ENCODE measurements at places on chromosomes 4 and X. TPM values are rescaled to one million over a fixed set of nuclear protein-coding genes. Genes with fewer than 3 reads are reported as not detected.

DNA sequence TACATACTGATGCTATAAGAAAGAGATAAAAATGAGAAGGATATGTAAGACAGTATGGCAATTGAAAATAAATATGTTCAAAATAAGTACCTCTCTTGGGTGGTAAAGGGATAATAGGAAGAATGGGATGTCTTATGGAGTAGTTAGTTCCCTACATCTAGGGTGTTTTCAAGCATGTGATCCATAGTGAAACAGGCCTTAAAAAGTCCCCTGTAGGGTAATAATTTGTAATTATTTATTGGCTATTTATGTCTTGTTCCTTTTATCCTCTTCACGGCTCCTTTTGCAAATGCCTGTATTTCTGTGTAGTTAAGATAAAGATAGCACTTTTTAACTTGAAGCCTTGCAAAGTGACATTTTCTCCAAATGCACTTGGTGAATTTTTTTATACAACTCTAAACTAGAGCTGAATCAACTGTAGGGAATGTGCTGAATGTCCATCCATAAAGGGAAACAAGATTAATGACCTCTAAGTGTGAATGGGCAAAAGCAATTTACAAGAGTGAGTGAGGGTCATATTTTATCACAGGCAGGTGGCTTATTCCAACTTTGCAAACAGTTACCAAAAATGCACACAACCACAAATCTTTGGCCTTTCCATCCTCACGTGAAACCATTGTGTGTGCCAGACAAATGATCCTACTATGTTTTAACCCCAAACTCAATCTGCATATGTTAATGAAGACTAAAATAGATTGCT is 299.0 kb downstream of the KCNIP4 start:
- DNase-seq = no peak
- no peaks in the 10 kb centered on the region for H3K4me1 ChIP-seq
- H3K27me3 ChIP-seq = no peaks in the 10 kb centered on the region
- no peaks in the 10 kb centered on the region for H3K36me3 ChIP-seq
- H3K4me3 ChIP-seq = no peak overlapping the region
- H3K27ac ChIP-seq = no peak overlapping the region

GRCh38 chr4:13522282-13523104 is 21.8 kb downstream of the NKX3-2 start:
- no peak overlapping the region for H3K27ac ChIP-seq
- peaks cover 72% of the 10 kb centered on the region for H3K27me3 ChIP-seq

DNA sequence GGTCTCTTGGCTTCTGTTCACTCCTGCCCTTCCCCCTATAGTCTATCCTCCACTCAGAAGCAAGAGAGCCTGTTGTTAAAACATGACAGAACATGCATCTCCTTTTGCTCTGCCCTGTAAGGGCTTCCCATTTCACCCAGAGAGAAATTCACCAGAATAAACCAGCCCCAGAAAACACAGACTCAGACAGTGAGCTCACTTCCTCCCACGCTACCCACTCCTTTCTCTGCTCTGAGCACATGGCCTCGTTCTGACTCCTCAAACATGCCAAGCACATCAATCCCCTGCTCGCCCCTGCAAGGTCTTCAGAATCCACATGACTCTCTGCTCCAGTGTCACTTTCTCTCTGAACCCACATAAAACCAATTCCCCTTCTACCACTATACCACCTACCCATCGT is 50.4 kb downstream of the MID1 start:
- H3K4me3 ChIP-seq = no peak overlapping the region
- H3K27me3 ChIP-seq = no peaks in the 10 kb centered on the region
- no peaks in the 10 kb centered on the region for H3K4me1 ChIP-seq
- DNase-seq = no peak

GRCh38 chrX:68571610-68572311 is 72.9 kb downstream of the YIPF6 start:
- H3K27ac ChIP-seq = no peak overlapping the region
- peaks cover 44% of the 10 kb centered on the region for H3K4me1 ChIP-seq
- peaks cover 24% of the 10 kb centered on the region for H3K27me3 ChIP-seq
- DNase-seq = peak; percentile 26

DNA sequence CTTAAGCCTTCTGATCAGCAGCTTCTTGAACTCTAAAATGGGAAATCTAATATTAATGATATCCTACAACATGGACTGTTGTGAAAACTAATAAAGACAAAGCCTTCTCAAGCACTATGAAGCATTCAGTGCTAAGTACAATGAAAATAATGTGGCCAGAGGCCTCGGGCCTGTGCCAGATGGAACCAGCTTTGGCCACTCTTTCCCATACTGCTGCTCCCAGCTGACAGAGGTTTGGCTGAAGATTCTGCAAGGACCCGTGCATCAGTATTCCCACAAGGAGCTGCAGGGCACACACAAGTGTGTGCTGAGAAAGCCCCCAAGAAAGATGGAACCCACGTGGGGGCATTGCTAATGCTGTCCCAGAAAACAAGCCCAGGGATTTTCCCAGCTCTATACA is 60.5 kb upstream of the RPL34 start:
- no peak overlapping the region for H3K27ac ChIP-seq
- no peak overlapping the region for H3K4me3 ChIP-seq
- DNase-seq = no peak
- H3K36me3 ChIP-seq = peaks cover 2% of the 10 kb centered on the region
- H3K4me1 ChIP-seq = peaks cover under 1% of the 10 kb centered on the region

DNA sequence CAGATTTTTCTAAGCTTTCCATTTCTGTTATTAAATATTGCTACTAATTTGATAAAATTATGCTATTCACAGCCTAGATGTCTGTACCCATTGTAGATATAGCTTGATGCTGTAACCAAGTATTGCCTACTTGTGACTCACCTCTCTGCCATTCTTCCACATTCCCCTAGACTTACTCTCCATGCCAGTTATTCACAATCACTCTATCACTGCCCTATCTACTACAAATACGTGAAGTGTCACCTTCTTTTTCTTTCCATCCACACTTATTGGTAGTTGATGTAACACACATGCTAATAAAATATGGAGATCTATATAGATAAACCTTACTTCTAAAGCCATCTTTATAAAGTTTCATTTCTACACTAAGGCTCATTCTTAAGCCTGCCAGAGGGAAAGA is 179.4 kb upstream of the PACRGL start:
- H3K4me3 ChIP-seq = no peak overlapping the region
- no peak overlapping the region for H3K27ac ChIP-seq
- H3K4me1 ChIP-seq = no peaks in the 10 kb centered on the region

- peaks cover 14% of the 10 kb centered on the region for H3K27me3 ChIP-seq
- no peaks in the 10 kb centered on the region for H3K36me3 ChIP-seq
- H3K4me3 ChIP-seq = no peak overlapping the region
Measured at GRCh38 chrX:35244796-35245508, 302.4 kb downstream of the FAM47B start.

CCDC160 gene
- not detected for total RNA-seq

Measured in activated T-cell treated with anti-CD3 and anti-CD28 coated beads, Interleukin-2, amount 50 U/mL, for 72 hours (primary cell).